ENCODE measurements at places on chromosomes 13 and 19.

DNA sequence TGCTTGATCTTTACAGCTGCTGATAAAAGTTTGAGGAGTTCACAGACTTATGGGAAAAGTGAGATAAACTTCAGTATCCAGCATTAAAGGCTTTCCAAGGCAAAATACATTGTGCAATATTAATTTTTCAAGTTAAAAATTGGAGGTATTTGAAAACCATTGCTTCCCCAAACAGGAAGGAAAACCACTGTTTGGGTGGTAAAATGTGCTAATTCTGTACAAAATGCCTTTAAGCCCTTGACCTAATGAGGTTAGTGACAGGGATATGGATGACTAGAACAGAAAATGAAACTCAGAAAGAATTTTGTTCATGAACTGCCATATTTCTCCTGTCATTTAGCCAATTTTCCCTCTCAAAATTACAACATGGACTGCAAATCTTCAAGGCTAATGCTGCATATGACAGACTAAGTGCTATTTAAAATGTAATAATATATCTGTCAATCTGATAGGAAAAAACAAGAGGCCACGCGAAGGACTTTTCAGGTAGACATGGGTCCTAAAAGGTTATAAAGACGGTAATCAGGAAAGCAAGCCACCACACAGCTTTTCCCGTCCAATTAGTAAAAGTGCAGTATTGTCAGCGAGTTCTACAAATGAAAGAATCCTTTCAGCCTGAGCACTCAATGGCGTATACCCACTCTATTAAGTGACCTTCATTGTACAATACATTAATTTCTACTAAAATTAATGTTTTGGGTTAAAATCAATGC is 212.8 kb downstream of the ENOX1 start:
- DNase-seq = no peak

GRCh38 chr13:32042551-32042950 is 11.0 kb downstream of the FRY start:
- no peak for DNase-seq

DNA sequence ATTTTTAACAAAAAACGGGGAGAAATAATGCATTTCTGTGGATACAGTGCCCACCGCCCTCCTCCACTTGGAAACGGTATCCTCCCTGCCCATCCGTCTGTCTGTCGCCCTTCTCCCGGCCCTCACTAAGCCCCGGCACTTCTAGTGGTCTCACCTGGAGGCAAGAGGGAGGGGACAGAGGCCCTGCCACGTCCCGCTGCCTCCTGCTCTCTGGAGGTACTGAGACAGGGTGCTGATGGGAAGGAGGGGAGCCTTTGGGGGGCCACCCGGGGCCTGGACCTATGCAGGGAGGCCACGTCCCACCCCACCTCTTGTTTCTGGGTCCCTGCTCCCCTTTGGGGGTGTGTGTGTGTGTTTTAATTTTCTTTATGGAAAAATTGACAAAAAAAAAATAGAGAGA is 3.0 kb upstream of the HAMP start:
- DNase-seq = no peak

GRCh38 chr13:41199079-41199478 is 4.7 kb upstream of the KBTBD7 start:
- DNase-seq = no peak

GRCh38 chr13:97136418-97136817 is 85.7 kb upstream of the MBNL2 start:
- DNase-seq = no peak

DNA sequence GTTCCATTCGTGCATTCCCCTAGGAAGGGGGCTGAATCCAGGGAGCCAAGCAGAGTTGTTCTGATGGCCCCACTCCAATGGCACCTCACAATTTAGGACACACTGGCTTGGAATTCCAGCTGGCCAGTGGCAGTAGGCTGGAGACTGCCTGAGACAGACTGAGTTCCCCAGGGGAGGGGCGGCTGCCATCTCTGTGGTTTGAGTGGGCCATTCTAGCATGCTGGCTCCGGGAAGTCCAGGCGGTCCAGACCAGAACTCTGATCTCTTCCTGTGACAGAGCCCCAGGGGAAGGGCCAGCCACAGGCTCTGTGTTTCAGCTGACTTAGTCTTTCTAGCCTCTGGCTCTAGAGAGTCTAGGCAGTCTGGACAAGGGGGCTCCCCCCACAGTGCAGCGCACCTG is 29.5 kb upstream of the SLC7A1 start:
- no peak for DNase-seq

- no peak for DNase-seq
These were observed 254.3 kb downstream of the NDFIP2 start for GRCh38 chr13:79735228-79735627.

- DNase-seq = no peak
These were observed 18.6 kb upstream of the AKT2 start for GRCh38 chr19:40303765-40304164.

- DNase-seq = no peak
These were observed 41.2 kb upstream of the KLF2 start for GRCh38 chr19:16283210-16284061.

- no peak for DNase-seq
These were observed 847.2 kb upstream of the GPC6 start for GRCh38 chr13:92379371-92379770.

DNA sequence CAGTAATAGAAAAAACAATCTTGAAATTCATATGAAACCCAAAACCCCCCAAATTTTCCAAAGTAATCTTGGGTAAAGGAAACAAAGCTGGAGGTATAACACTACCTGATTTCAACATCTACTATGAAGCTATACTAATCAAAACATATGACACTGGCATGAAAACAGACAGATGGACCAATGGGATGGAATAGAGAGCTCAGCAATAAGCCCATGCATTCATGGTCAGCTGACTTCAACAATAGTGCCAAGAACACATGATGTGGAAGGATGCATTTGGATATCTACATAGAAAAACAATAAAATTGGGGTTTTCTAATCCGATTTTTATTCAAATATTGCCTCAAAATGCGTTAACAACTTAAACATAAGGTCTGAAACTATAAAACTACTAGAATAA is 32.2 kb upstream of the ZNF766 start:
- DNase-seq = no peak

- DNase-seq = peak; percentile 19
These were observed 2.9 kb downstream of the FOSB start for GRCh38 chr19:45470762-45471081.

DNA sequence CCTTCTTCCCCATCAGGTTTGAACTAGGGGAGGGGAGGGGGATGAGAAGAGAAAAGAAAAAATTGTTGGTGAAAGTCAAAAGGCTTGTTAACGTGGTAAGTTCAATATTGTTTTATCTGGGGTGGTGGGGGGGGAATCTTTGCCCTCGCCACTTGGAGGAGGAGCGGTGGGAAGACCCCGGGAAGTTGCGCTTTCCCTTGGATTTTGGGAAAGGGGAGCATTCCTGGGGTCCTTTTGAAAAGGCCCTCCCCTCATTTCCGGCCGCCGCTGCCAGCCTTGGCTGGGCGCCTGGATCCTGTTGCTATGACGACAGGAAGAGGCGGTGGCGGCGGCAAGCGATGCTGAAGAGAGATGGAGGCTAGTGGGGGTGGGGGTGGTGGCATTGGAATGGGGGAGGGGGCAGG is 4.6 kb upstream of the CACNG8 start:
- no peak for DNase-seq

GRCh38 chr13:18996627-18997051 is 185.0 kb downstream of the TUBA3C start:
- no peak for DNase-seq

- DNase-seq = peak; percentile 34
These were observed 371.3 kb downstream of the COG6 start for GRCh38 chr13:40026741-40027140.

DNA sequence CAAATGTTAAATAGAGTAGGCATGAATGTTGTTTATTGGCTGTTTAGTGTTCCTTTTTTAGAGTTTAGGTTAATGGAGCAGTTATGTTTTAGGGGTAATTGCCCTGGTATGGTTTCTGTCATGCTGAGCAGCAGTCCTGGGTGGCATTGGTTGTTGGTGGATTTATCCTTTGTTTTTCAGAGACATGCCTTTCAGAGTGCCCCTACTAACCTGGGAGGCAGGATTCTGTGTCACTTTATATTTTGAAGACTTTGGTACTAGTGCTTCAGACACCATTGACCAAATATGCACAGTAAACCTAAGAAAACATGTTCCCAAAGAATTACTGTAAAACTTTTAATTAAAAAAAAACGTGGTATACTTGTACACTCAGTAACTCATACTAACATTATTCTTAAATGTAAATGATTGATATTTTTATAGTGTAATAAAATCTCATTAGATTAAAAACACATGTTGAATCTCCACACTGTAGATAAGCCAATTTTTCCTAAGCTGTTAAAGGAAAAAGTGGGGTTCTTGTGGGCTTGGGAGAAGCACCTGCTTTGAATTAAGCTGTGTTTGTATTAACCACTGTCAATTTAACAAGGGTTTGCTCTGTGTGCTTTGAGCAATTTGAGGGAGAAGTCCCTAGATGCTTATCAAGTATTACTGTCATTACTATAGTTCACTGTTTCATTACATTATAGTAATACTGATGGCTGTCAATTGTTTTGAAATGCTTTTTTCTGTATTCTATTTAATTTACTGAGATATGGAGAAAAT is 133.2 kb downstream of the LMO7 start:
- DNase-seq = no peak

- no peak for DNase-seq
These were observed 133.5 kb downstream of the UQCRFS1 start for GRCh38 chr19:29079356-29080032.

DNA sequence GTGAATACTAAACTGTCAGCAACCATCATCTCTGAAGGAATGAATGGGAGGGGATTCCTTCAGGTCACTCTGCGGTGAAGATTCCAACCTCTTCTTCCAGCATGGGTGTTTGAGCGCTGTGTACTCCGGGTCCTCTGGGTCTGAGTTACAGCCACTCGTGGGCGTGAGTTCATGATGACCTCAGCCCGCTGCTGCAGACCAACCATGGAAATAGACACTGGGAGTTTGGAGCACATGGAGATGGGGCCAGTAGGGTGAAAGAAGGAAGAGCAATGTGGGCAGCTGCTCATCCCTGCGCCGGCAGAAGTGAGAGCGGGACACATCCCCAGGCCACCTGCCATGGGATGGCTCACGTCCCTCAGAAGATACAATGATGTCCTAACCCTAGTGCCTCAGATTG is 16.8 kb upstream of the RAB20 start:
- no peak for DNase-seq

- no peak for DNase-seq
These were observed 36.5 kb upstream of the CYP2B6 start for GRCh38 chr19:40954573-40954972.

DNA sequence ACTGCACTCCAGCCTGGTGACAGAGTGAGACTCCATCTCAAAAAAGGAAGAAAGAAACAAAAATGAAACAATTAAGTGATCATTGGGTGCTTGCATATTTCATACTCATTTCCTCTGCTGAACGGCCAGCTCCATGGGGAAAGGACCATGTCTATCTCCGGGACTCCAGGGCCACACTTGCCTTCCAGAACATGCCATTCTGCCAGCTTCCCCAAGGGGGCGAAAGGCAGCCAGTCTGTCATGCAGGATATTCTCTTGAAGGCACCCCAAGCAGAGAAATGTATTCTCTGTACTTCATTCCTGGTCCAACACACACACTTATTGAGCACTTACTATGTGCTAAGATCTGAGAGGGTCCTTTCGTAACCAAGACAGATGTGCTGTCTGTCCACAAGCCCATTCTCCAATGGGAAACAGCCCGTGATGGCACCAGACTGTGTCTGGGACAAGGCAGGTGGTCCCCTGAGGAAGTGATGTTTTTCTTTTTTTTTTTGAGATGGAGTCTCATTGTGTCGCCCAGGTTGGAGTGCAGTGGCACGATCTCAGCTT is 10.2 kb upstream of the CARM1 start:
- no peak for DNase-seq

- peak; percentile 86 for DNase-seq
These were observed at the start of gene ZNF682 for GRCh38 chr19:20039203-20039723. Gene ZNF682, minus strand, starts transcription at chr19:20039505. Its CDS starts 160 bp downstream, at chr19:20039345.

GRCh38 chr19:17332677-17333581 is 1.7 kb downstream of the ANO8 start:
- DNase-seq = no peak

DNA sequence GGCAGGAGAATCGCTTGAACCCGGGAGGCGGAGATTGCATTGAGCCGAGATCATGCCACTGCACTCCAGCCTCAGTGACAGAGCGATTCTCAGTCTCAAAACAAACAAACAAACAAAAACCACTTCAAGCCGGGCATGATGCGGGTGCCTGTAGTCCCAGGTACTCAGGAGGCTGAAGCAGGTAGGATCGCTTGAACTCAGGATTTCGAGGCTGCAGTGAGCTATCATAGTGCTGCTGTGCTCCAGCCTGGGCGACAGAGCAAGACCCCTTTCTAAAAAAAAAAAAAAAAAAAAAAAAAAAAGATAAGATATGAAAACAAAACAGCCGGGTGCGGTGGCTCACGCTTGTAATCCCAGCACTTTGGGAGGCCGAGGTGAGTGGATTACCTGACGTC is 12.9 kb downstream of the PPP1R14A start:
- no peak for DNase-seq

DNA sequence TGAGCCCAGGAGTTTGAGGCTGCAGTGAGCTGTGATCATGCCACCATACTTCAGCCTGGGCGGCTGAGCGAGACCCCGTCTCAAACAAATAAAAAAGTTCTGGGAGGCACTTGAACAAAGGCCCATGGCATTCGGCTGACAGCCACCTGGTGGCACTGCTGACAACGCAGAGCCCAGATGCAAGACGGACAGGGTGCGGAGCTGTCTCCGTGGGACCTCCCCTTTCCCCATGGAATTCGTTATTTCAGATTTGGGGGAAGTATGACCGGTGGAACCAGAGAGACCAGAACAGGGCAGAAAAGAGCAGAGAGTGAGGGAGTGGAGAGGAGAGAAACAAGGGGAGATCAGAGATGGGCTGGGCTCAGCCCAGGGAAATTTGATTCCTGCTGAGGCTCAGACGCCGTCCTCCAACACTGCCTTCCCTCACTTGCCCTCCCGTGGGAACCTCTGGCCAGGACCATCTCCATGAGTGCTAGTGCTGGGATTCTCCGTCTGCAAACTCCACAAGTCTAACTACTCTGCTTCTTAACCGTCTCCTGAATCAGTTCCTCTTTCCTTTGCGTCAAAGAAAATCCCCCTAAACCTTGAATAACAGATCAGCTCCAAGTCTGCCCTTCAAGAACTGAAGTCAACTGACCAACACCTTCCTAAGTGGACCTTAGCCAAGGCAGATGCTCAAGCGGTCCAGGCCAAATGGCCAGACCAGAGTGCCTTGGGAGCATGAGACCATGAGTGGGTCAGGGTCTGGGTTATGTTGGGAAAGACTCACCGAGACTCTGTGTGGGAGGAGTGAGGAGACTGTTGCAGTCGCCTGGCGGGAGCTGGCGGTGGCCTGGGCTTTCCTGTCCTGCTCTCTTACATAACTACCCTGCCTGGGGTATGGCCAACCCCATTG is 11.9 kb upstream of the ATF5 start:
- DNase-seq = no peak

- DNase-seq = no peak
These were observed 524.1 kb upstream of the SLITRK5 start for GRCh38 chr13:87147076-87147475.

GRCh38 chr13:30725326-30726085 is 9.8 kb upstream of the ALOX5AP start:
- no peak for DNase-seq
